ENCODE measurements at places on chromosomes 13 and 19.

DNA sequence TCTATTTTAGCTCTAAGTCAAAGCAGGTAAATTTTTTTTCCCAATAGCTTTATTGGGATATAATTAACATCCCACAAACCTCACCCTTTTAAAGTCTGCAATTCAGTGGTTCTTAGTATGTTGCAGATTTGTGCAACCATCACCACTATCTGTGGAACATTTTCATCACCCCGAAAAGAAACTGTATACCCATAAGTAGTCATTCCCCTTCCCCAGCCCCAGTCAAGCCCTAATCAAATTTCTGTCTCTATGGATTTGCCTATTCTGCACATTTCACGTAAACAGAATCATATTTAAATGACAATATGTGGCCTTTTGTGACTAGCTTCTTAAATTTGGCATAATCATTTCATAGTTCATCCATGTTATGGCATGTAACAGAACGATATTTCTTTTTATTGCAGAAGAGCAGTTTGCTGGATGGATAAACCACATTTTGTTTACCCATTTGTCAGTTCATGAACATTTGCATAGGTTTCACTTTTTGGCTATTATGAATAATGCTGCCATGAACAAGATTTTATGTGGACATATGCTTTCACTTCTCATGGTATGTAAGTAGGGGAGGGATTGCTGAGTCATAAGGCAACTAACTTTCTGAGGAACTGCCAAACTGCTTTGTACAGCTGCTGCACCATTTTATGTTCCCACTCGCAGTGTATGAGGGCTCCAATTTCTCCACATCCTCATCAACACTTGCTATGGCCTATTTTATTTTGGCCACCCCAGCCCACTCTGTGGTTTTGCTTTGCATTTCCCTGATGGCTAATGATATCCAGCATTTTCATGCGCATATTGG lies 10.9 kb downstream of the SLC46A3 start:
- DNase-seq: no peak

DNA sequence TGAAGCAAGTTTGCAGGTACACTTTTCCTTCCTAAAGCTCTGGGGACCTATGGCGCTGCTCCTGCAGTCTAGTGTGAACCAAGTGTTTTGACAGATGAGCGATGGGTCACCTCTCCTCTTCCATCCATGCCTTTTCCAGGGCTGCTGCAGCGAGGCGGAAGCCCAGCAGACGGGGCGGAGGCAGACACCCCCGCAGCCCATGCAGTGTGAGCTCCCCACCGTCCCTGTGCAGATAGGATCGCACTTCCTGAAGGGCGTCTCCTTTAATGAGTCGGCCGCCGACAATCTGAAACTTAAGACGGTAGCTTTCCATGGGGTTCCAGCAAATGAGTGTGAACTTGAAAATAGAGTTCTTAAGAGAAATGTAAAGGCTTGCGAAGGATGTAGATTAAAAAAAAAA lies 37.1 kb upstream of the GPI start:
- DNase-seq: no peak

DNA sequence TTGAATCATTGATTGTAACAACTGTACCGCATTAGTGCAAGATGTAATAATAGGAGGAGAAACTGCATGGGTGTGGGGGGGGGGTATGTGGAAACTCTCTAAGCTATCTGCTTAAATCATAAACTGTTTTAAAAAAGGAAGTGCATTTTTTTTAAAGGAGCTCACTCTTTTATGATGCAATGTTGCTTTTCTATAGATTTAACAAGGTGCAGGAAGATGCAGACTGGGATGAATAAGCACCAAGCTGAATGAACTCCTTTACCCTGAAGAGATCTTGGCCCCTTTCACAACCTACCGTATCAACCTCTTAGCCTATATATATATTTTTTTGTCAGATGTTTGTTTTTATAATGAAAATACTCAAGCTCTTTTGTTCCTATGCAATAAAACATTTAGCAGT lies 95.9 kb downstream of the AKAP11 start:
- DNase-seq: no peak

GRCh38 chr13:47822036-47822435 lies 179.0 kb downstream of the SUCLA2 start:
- no peak for DNase-seq

GRCh38 chr19:43584484-43584883 lies 8.9 kb downstream of the PINLYP start:
- DNase-seq: no peak

- DNase-seq: no peak
These were observed 37.1 kb downstream of the DZIP1 start for GRCh38 chr13:95607366-95607765.

DNA sequence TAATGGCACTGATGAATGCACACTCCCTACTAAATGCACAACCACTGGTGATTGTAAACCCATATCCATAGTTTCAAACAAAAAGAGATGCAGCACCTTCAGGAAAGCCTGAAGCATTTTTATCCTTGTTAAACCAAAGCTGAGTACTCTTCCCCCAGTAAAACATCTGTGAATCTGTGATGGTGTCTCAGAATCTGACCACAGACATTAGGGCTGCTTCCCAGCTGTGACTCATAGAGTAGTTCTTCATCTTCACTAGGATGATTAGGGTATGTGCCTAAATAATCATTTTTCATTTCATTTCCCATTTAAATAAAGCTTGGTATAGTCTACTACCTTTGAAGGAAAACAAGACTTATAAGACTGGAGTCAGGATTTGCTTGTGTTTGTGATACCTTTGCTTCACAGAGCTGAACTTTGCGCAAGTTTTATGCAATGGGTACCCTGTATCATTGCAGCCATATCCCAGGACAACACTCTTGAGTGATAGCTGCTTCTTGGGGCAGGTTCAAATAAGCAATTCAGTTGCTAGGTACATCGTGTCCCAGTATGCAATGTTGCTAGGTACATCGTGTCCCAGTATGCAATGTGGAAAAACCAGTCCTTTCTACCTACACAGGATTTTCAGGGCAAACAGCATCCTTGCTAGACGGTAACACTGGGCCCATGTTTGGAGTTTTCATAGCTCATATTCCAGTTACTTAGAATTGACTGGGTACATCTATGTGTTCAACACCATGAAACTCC lies 277.1 kb downstream of the IRS2 start:
- DNase-seq: no peak

DNA sequence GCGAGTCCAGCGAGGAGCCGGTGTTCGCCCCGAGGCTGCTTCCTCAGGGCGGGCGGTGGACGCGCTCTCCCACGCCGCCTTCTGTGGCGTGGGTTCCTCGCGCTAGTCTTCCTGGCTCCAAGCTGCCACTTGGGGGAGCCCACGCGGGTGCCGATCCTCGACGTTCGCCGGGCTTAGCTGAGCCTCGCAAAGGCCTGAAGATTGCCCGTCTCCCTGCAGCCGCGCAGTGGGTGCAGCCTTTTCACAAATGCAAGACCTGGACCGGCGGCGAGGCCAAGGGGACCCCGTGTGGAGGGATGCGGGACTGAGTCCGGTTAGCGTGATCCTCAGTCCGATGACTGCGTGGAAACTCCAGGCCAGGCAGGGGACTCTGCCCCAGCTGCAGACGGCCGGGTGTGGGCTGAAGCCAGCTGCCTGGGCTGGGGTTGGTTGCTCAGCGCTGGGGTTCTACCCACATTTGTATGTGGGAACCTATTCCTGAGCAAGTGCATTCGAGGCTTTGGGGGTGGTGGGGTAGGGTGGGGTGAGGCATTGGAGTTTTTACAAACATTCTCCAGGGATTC lies 16.6 kb upstream of the LRP3 start:
- no peak for DNase-seq

DNA sequence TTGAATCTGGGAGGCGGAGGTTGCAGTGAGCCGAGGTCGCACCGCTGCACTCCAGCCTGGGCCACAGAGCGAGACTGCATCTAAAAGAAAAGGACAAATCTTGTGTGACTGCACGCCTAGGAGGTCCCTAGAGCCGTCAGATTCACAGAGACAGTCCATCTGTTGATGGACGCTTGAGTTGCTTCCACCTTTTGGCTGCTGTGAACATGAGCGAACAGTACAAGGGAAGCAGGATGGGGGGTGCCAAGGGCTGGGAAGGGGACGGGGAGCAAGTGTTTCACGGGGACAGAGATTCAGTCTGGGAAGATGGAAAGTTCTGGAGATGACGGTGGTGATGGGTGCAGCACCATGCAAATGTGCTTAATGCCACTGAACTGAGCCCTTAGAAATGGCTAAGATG lies 78.7 kb downstream of the GNG7 start:
- no peak for DNase-seq

DNA sequence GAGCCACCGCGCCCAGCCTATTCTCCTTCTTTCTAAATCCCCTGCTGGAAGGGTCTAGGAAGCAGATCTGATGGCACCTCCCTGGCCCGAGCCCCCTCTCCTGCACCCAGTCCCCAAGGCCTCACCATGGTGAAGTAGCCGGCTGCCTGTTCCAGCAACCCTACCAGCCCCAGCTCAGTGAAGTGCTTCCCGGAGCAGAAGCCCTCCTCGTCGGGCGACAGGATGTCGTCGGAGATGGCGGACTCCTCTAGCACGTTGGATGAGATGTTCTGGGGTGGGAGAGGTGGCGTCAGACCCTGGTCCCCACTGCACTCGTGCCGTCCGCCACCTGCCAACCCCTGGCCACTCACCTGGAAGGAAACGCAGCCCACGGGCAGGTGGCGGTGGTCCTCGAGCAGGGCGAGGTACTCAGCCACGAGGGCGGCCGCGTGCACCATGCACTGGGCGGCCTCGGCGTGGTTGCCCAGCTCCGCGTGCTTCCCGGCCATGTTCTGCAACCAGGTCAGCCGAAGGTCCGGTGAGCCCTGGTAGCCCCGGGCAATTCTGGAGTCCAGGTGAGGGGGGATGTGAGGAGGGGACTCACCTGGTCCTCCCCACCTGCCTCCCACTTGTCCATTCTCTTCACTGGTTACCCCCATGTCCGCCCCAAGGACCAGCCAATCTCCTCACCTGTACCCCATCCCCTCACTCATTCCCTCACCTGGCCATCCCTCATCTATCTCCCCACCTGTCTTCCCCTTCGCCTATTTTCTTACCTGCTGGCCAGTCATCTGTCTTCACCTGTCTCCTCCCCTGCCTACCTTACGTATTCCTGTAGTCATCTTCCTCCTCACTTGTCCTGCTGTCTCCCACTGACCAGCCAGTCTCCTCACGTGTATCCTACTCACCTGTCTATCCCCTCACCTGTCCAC lies 11.5 kb upstream of the KANK2 start:
- DNase-seq: no peak

GRCh38 chr19:48632692-48633147 lies 4.5 kb downstream of the DBP start:
- no peak for DNase-seq

- DNase-seq: no peak
These were observed 102.8 kb downstream of the EFNB2 start for GRCh38 chr13:106432636-106433035.

- DNase-seq: no peak
These were observed 100.0 kb downstream of the TSHZ3 start for GRCh38 chr19:31249217-31249616.

DNA sequence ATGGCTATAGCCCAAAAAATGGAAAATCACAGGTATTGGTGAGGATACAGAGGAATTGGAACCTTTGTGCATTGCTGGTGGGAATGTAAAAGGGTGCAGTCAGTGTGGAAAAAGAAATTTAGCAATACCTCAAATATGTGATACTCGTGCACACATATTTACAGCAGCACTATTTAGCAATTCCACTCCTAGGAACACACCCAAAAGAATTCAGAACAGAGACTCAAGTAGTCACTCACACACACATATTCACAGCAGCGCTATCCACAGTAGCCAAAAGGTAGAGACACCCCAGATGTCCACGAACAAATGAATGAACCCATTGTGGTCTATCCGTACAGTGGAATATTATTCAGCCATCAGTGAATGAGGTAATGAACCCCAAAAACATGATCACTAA lies 114.0 kb downstream of the COL4A2 start:
- no peak for DNase-seq

GRCh38 chr19:15444505-15445226 lies 5.1 kb downstream of the WIZ start:
- no peak for DNase-seq

- DNase-seq: no peak
These were observed 230.5 kb upstream of the SERP2 start for GRCh38 chr13:44142941-44143665.

GRCh38 chr19:11159598-11160439 lies 4.2 kb upstream of the SPC24 start:
- no peak for DNase-seq

- DNase-seq: no peak
These were observed 331.3 kb downstream of the NDFIP2 start for GRCh38 chr13:79812070-79812850.

DNA sequence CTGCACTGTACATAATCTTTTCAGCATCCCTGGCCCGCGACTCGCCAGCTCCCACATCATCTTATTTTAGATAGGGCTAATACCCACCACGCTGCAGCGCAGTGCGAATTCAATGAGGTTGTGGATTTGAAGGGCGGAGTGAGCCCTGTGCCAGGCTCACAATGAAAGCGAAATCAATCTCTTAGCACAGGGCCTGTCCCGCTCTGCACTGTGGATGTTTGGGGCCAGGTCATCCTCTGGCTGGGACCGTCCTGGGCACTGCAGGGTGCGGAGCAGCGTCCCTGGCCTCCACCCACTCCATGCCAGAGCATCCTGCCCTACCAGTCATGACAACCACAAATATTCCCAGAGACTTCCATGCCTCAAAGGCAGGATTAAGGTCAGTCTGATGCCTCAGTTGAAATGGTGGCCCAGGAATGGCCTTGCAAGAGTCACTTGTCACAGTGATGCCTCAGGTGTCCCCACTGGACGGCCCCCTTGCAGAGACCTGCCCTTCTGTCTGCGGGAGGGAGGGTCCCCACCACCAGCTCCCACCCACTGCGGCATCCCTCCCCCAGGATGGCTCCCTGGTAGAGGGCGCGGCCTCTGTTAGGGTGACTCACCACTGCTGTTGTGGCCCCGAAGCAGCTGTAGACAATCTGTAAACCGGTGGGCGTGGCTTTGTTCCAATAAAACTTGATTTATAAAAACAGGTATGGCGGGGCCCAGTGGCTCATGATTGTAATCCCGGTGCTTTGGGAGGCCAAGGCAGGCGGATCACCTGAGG lies 5.6 kb downstream of the UHRF1 start:
- peak; percentile 71 for DNase-seq

- DNase-seq: no peak
These were observed 59.5 kb downstream of the TDRD12 start for GRCh38 chr19:32779082-32779481.

DNA sequence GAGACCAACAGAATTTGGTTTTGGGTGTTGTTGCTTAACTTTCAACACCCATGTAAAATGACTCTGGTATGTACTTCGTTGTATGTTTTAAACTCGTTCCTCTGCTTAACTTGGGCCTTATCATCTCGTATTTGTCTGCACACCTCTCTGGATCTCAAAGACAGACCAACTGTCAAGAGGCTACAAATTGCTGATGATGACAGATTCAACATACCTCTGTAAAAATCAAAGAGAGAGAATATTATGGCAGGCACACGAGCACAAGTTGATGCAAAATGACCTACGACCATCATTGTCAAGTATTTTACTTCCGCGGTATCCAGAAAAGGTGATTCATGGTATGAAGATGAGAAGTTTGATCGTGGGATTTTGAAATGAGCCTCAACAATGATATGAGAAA lies 132.1 kb upstream of the ARGLU1 start:
- no peak for DNase-seq

GRCh38 chr13:40313269-40314200 lies 352.9 kb downstream of the FOXO1 start:
- no peak for DNase-seq
